ENCODE measurements at places on chromosomes 2 and 18. TPM values are rescaled to one million over a fixed set of nuclear protein-coding genes. Genes with fewer than 3 reads are reported as not detected.

The CETN1 gene
- total RNA-seq, result not detected

The ITGB6 gene
- total RNA-seq, result not detected

The ERFE gene
- total RNA-seq, result 0.60 TPM

GRCh38 chr18:48136827-48137373, 206.4 kb upstream of the SMAD2 start:
- DNase-seq, result no peak
